ENCODE measurements at places on chromosomes 4 and X.

GRCh38 chr4:2254665-2255500, 7.0 kb downstream of the MXD4 start:
- no peak for DNase-seq

- no peak for DNase-seq
Observed at GRCh38 chr4:144450526-144450925, 195.4 kb upstream of the HHIP start.

GRCh38 chr4:173878701-173879100, 348.7 kb upstream of the HAND2 start:
- DNase-seq, result peak; percentile 4

DNA sequence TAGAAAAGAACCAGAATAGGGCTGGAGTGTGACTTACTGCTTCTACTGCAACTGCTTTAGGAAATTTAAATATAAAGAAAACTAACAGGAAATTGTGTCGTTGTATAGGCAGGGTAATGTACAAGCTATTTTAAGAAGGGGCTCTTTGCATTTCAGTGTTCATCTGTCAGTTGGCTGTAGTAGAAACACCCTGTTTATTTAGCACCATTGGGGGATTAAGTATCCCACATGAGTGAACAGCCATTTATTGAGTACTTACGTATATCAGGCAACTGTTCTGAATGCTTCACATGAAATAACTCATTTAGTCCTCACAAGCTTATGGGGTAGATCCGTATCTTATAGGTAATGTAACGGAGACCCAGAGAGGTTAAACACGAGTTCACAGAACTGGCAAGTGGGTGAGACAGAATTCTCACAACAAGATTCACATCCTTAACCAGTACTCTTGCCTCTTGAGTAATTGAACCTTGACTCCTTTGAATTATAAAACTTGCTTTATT, 23.9 kb downstream of the STIM2 start:
- no peak for DNase-seq

DNA sequence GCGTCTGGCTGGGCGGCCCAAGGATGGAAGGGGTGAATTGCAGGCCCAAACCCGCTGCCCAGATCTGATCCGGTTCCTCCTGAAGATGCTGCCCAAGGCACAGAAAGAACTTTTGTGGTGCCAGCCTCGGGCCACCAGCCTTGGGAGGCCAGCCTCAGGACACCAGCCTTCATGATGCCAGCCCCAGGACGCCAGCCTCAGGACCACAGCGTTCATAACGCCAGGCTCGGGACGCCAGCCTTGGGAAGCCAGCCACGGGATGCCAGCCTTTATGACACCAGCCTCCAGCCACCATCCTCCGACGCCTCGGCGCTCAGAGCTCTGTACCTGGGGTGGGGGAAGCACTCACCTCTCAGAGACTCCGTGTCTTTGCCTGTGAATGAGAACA, 107.8 kb downstream of the ADRA2C start:
- DNase-seq, result no peak

GRCh38 chr4:127249066-127249766, 383.5 kb upstream of the INTU start:
- peak; percentile 64 for DNase-seq

All from fibroblast of skin of abdomen (primary cell).